ENCODE measurements at places on chromosomes 2 and 18.

GRCh38 chr2:201257956-201258665, 2.2 kb upstream of the CASP8 start:
- DNase-seq, result peak; percentile 85

DNA sequence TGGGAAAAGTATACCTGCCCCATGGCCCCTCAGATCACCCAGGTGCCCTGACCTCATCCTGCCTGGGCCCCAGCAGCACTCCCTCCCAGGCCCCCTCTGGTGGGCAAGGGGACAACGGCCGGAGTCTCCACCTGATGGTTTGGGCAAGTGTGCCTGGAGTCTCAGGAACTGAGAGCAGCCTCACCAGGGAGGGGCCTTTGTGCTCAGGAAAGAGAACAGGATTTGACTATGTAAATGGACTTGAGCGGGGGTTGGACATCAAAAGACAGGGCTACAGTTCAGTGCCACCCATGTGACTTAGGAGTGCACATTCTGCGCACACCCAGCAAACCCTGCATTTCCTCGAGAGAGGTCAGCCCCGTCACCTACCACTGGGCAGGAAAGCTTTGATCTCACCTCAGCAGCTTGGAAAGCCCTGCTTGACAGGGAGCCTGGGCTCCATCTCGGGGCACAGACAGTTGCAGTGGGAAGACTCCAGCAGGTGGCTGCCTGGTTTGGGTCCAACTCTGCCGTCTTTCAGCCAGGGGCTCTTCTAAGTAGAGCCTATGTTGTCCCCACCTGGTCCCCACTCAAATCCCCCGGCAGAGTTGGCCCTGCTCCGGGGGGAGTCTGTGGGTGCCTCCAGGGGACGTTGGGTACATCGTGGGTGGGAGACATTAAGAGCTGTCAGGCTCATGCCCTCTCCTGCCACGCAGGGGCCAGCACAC, 3.3 kb downstream of the INPP5D start:
- no peak for DNase-seq

DNA sequence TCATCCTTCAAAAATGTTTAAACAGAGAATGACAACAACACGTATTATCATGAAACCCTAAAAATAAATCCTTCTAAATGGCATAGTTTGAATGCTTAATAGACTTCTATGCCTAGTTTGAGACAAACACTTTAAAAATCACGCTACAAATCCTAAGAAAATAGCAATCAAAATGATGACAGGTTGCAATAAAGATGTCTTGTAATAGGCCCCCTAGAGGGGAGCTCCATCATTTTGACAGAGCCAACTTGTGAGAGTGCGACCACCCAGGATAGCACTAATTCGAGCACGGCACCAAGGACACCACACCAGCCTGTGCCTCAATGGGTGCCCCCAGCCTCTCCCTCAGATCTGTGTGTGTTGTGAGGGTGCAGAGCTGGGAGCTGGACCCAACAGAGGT, 241.3 kb upstream of the PXDN start:
- DNase-seq, result no peak

- DNase-seq, result no peak
These were observed 193.0 kb upstream of the NETO1 start for GRCh38 chr18:73060666-73061288.

DNA sequence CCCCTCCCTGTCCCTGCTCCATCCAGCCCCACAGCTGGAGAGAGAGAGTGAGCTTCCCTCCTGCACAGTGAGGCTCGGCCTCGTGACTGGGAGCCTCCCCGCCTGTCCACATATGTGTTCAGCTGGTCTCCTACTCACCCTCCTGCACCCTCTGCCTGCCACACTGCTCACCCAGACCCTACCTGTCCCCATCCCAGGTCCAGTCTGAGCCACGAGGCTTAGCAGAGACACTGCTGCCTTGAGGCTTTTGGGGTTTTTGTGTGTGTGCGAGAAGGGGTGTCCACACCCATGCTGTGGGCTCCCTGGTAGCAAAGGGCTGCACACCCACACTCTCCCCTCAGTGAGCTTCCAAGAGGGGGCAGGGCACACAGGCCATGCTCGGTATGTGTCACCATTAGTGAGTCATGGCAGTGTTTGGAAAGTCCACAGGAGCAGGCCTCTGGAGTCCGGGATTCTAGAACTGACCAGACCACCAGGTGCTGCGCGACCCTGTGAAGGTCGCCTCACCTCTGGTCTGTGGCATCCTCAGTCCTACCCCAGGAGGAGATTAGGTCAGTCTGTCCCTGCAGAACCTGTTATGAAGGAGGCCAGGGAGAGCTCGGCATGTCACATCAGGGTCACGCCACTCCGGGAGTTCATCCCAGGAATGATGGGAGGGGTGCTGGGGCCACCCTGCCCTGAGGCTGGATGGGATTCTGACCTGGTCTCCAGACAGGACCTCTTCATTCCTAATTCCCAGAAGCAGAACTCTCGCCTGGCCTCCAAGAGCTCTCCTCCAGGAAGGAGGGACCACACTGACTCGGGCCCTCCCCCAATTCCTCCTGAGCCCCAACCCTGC, 39.9 kb upstream of the SMAD7 start:
- no peak for DNase-seq

DNA sequence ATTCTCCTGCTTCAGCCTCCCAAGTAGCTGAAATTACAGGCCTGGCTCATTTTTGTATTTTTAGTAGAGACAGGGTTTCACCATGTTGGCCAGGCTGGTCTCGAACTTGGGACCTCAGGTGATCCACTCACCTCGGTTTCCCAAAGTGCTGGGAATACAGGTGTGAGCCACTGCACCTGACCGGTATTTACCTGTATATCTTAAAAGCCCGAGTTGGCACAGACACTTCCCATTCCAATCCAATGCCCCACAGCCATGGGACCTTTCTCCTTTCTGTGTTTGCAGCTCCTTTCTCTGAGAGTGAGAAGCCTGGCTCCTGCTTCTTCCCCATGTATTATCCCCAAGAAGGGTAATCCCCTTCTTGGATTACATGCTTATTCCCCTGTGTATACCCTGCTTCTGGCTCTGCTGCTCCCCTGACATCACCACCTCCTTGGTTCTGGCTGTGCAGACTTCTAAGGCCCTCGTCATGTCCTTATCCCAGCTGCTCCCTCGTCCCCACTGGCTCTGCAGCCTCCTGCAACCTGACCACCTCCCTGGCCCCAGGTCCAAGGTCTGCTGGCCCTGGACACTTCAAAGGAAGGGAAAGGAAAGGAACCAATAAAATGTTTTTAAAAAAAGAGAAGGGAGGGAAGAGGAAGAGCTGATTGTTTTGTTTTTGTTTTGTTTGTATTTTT, 52.8 kb downstream of the INPP5D start:
- no peak for DNase-seq

- DNase-seq, result no peak
These were observed 7.7 kb downstream of the ITSN2 start for GRCh38 chr2:24352664-24353063.

DNA sequence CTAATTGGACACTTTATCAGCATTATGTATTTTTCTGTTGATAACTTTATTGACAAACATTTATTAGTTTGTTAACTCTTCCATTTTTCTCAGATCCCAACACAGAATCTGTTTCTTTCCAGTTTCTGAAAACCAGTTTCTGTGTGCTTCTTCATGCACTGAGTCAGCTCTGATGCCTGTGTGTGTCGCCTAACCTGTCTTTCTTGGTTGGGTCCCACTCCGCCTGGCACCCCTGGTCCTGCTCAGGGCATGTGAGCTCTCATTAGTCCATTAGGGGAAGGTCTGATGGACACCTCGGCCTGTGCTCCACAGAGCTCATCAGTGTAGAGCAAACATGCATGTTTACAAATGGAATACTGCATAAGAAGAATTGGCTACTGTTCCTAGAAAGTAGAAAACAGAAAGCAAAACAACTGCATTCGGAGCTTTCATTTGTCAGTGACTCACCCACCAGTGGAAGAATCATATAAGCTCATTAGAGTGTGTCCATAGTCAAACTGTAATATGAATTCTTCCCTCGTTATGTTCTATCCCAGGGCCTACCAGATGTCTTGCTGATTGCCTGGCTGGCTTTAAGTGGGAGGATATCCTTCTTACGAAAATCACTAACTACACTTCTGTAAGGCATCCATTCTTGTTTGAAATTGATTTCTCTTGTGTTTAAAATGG, 137.7 kb downstream of the SNTG2 start:
- no peak for DNase-seq

GRCh38 chr18:24534271-24534670, 73.8 kb downstream of the HRH4 start:
- no peak for DNase-seq

GRCh38 chr2:150379166-150379565, 108.3 kb downstream of the RND3 start:
- no peak for DNase-seq

DNA sequence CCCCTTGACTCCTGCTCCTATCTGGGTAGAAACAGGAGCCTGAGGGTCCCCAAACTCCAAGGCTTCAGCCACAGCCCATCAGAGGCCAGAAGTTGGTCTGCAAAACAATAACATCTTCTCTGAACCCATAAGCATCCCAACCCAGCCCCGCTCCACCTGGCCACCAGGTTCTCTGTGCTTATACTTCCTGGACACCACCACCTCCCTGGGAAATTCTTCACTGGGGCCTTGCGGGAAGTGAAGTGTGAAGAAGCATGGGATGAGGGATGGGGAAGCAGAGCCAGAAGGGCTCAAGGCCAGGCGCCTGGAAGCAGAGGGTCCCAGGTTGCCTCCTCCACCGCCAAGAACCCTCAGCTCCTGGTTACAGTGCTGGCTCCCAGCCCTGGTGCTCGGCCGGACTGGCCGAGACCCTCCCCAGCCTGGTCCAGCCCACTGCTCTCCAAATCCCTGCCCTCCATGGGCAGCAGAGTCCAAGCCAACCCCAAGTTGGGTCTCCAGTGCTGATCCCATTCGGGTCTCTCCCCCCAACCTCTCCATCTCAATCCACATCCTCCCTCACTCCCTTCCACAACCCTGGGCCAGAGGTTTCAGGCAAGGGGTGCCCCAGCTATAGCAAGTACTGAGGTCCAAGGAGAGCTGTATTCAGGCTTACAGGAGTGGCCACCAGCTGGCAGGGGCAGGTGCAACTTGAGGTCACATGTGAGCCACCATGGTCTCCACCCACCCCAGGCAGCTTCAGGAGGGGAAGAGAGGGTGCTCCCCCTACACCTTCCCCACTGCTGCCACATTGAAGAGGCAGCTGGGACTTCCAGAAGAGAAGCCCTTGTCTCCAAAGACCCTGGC, 60.7 kb downstream of the TNS1 start:
- DNase-seq, result no peak

DNA sequence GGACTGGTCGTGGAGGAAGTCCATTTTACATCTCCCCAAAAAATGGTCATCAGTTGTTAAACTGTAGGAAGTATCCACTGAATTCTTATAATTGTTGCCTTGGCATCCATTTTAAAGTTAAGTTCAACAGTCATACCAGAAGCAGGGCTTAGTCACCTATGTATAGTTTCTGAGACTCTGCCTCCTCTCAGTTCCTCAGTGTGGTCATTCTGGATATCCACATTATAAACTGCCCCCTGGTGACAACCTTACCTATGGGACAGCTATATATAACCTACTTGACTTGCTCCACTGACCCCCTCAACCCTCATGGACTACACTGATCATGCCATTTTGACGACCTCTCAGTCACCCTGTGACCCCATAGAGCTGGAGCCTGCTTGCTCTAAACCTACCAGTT, 617.0 kb downstream of the LRP1B start:
- no peak for DNase-seq

- DNase-seq, result no peak
These were observed 31.7 kb downstream of the LPIN2 start for GRCh38 chr18:2981212-2981728.

DNA sequence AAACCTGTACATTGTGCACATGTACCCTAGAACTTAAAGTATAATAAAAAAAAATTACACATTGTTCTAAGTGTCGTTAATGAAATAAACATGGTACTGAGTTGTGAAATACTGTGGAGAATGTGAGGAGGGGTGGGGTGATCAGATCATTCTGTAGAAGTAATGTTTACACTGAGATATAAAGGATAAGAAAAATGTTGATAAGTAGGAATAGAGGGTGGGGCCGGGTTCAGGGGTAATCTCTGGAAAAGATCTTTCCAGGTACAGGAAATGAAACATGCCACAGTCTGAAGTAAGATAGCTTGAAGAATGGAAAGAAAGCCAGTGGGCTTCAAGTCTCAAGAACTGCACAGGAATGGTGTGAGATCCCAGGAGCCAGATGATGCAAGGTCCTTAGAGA, 1482.4 kb downstream of the LRP1B start:
- no peak for DNase-seq

DNA sequence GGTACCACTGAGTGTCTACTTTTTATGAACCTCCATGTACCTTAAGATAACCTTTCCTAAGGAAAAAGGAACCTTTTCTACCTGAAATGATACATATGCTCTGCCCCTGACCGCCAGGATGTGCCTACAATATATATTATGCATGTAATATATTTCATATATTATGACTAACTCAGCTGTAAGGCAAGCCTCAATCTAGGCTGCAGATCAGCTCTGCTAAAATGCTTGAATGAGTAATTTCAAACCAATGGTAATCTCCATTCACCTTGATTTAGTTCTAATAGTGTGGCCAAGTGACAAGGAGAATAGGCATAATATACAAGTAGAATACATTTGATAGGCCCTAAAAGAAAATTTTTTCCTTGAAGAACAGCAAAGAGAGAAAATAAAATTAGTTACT, 101.8 kb downstream of the DPP4 start:
- DNase-seq, result no peak

GRCh38 chr2:74878551-74878950, 44.6 kb downstream of the HK2 start:
- no peak for DNase-seq

All from stimulated activated CD4-positive, alpha-beta T cell treated with anti-CD3 and anti-CD28 coated beads, Interleukin-1b, Interleukin-23, amount 100 ng/mL, for 1 hour (primary cell).